ENCODE measurements at places on chromosomes 7 and 10. TPM values are rescaled to one million over a fixed set of nuclear protein-coding genes. Genes with fewer than 3 reads are reported as not detected.

The HSPA14 gene
- 18.5 TPM for total RNA-seq

The FAM171A1 gene
- 9.5 TPM for total RNA-seq

The CLEC5A gene
- not detected for total RNA-seq

The TLL2 gene
- total RNA-seq, result 0.32 TPM

The MLLT10 gene
- 48.1 TPM for total RNA-seq

The CYP3A4 gene
- not detected for total RNA-seq

The ITIH2 gene
- not detected for total RNA-seq

The FIS1 gene
- total RNA-seq, result 296 TPM

The CRYGN gene
- total RNA-seq, result not detected

The SCIN gene
- 0.23 TPM for total RNA-seq

The BAG3 gene
- 40.2 TPM for total RNA-seq

The LRRC18 gene
- not detected for total RNA-seq

The EPHB4 gene
- total RNA-seq, result 36.7 TPM

The ATOH7 gene
- 0.23 TPM for total RNA-seq

The ACTR3C gene
- total RNA-seq, result not detected

The KNDC1 gene
- 0.19 TPM for total RNA-seq

The CPA2 gene
- total RNA-seq, result not detected

The ANKRD7 gene
- not detected for total RNA-seq

The INA gene
- total RNA-seq, result not detected

The STOX1 gene
- total RNA-seq, result 0.21 TPM

The JAKMIP3 gene
- 0.04 TPM for total RNA-seq

The DYNC1I1 gene
- total RNA-seq, result 3.7 TPM

The SFXN3 gene
- 95.2 TPM for total RNA-seq

The CALD1 gene
- total RNA-seq, result 54.4 TPM

The TRIM50 gene
- total RNA-seq, result not detected

The INSIG1 gene
- total RNA-seq, result 48.5 TPM

The CDHR1 gene
- 0.50 TPM for total RNA-seq
